ENCODE measurements at places on chromosomes 1 and 21.

DNA sequence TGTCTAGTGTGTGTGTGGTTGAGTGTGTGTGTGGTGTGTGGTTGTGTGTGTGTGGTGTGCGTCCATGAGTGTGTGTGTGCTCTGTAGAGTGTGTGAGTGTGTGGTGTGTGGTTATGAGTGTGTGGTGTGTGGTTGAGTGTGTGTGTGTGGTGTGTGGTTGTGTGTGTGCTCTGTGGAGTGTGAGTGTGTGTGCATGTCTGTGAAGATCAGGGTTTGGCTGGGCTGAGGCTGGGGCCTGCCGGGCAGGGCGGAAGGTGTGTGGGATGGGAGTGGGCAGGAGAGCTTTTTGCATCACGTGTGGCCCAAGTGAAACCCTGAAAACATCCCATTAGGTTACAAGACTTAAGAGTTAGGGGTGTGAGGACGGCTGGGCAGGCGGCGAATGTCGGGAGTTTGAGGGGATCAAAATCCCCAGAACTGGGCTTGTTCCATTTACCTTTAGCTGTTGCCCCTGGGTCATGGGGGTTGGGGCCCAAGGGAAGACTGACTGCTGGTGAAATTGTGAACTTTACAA lies 2.9 kb upstream of the FCMR start:
- no peak for DNase-seq

DNA sequence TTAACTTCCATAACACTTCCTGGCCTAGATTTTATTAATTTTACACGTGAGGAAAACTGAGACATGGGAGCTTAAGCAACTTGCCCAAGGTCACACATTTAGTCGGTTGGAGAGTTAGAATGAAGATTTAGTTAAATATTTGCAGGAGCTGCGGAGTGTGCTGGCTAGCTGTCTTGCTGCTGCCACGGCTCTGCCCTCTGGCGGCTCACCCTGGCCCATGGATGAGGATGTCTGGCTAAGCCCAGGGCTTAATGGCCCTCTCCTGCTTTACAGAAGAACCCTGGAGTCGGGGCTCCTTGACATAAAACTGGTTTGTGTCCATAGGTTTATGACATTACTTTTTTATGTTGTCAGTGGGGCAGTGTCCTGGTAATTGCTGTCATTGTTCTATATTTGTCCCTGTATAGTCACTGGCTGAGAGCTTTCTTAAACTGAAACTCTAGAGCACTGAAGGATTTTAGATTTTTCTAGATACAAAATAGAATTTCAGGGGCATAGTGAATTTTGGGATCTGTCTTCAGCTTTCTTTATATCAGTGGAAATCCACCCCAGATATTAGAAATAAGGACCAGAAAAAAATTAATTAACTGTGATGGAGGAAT lies 88.9 kb upstream of the WLS start:
- no peak for DNase-seq

- DNase-seq: no peak
Observed at GRCh38 chr1:53740621-53741105, 1.7 kb upstream of the GLIS1 start.

GRCh38 chr1:177309880-177310279 lies 139.1 kb downstream of the BRINP2 start:
- DNase-seq: no peak

All from T-helper 1 cell (primary cell).